Activated naive CD4-positive, alpha-beta T cell (primary cell): ENCODE measurements at places on chromosomes 2 and 18.

GRCh38 chr2:208025037-208025813 is at the start of gene PLEKHM3:
TSS of gene PLEKHM3 (minus strand) at chr2:208025527. CDS start at chr2:208001639, 23,888 bp downstream.
- DNase-seq = peak; percentile 53

GRCh38 chr18:69705987-69706386 is 241.7 kb downstream of the CD226 start:
- no peak for DNase-seq

DNA sequence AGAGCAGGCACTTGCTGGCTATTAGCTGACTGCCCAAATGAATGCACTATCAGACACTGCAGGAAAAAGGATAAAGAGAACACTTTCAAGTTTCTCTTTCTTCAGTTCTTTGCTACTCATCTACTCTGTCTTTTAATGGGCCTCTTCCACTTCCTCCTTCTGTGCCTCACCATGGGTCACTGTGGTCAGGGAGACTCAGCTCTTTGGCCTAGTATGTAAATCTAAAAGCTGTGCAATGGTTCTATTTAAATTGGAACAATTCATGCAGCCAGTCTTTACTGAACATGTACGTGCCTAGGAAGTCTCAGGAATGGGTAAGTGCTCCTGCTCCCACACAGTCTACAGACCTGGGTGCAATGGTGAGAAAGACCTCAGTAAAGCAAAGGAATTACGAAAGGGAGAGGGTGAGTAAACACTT is 79.1 kb upstream of the DNMT3A start:
- DNase-seq = no peak

- no peak for DNase-seq
Observed at GRCh38 chr2:96137321-96138178, 752 bp downstream of the ASTL start.
